ENCODE measurements at places on chromosomes 5 and 9. TPM values are rescaled to one million over a fixed set of nuclear protein-coding genes. Genes with fewer than 3 reads are reported as not detected.
A peak's percentile ranks its signal among the peaks of the same experiment; 100 is the strongest.

DNA sequence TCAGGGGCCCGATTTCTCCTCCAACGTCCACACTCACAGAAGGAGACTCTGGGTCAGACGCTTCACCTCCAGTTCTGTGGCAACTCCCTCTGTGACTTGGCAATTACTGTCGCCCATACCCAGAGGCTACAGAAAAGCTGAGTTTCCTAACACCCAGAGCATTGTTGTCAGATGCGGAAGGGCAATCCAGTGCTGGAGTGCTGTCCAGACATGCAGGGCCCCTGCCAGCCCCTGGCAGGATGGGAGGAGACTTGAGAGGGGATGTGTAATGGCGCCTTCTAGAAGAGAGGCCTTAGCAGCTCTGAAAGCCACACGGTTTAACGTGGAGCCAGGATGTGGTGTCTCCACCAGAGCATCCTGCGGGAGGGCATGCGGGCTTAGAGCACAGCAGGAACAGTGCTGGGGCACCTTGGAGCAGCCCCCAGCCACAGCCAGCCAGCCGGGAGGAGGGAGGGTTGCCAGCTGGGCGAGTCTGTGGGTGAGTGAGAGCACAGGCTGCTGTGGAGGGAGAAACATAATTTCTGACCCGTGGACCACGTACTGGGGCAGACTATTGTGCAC, 139.4 kb upstream of the IRX1 start:
- DNase-seq = no peak
- H3K4me3 ChIP-seq = no peak overlapping the region
- no peaks in the 10 kb centered on the region for H3K36me3 ChIP-seq
- no peak overlapping the region for H3K27ac ChIP-seq

GRCh38 chr5:137022725-137023124, 476.4 kb downstream of the SPOCK1 start:
- no peak overlapping the region for H3K27ac ChIP-seq
- no peaks in the 10 kb centered on the region for H3K27me3 ChIP-seq
- no peak for DNase-seq
- H3K36me3 ChIP-seq = no peaks in the 10 kb centered on the region
- no peak overlapping the region for H3K4me3 ChIP-seq
- H3K4me1 ChIP-seq = peaks cover 3% of the 10 kb centered on the region

DNA sequence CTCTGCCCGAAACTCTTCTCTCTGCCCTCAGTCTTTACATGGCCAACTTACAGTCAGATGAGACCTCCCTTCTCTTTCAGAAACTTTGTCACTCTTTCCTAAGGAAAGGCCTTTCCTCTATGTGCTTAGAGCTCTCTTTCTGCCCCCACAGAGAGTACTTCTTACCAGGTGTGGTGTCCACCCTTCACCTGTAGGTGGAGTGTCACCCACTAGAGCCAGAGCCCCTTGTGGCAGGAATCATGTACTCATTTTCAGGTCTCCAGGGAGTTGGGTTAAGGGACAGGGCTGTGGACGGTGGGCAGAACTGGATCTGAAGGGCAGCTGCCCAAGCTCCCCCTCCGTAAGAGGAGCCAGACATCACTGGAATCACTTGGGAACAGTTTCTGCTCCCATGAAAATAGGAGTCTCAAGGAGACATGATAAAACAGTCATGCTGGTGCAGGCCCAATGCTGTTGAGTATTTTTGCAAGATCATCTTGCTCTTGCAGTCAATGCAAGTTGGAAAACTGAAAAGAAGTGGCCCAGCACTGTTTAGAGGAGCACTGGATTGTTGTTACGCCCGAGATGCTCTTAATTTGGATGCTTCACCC, 436.7 kb downstream of the ZSWIM6 start:
- H3K4me3 ChIP-seq = no peak overlapping the region
- no peaks in the 10 kb centered on the region for H3K4me1 ChIP-seq
- no peak overlapping the region for H3K27ac ChIP-seq

- peaks cover 24% of the 10 kb centered on the region for H3K36me3 ChIP-seq
- H3K4me1 ChIP-seq = peaks cover 8% of the 10 kb centered on the region
- DNase-seq = no peak
- H3K4me3 ChIP-seq = no peak overlapping the region
- no peak overlapping the region for H3K27ac ChIP-seq
- no peaks in the 10 kb centered on the region for H3K27me3 ChIP-seq
Measured at GRCh38 chr5:6747103-6747502, 33.9 kb downstream of the TENT4A start.

DNA sequence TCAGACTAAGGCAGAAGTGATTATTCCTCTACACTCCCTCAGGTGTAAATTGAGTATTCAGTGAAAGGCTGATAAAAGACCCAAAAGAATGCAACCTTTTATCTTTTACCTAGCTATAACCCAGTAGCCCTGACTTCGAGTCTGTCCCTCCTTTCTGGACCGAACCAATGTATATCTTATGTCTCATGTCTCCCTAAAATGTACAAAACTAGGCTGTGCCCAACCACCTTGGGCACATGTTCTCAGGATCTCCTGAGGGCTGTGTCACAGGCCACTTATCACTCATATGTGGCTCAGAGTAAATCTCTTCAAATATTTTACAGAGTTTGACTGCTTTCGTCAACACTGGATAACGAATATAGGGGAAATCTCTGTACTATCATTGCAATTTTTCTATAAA, 12.7 kb downstream of the FBXL17 start:
- DNase-seq = no peak
- H3K27me3 ChIP-seq = no peaks in the 10 kb centered on the region
- no peaks in the 10 kb centered on the region for H3K4me1 ChIP-seq

- no peaks in the 10 kb centered on the region for H3K4me1 ChIP-seq
- no peaks in the 10 kb centered on the region for H3K36me3 ChIP-seq
- no peak overlapping the region for H3K4me3 ChIP-seq
- DNase-seq = no peak
Measured at GRCh38 chr9:22117511-22118384, 108.6 kb upstream of the CDKN2B start.

- no peak for DNase-seq
- H3K4me3 ChIP-seq = no peak overlapping the region
- peaks cover 21% of the 10 kb centered on the region for H3K4me1 ChIP-seq
- H3K27ac ChIP-seq = no peak overlapping the region
- no peaks in the 10 kb centered on the region for H3K36me3 ChIP-seq
Measured at GRCh38 chr5:145976431-145977155, 40.2 kb downstream of the SH3RF2 start.

DNA sequence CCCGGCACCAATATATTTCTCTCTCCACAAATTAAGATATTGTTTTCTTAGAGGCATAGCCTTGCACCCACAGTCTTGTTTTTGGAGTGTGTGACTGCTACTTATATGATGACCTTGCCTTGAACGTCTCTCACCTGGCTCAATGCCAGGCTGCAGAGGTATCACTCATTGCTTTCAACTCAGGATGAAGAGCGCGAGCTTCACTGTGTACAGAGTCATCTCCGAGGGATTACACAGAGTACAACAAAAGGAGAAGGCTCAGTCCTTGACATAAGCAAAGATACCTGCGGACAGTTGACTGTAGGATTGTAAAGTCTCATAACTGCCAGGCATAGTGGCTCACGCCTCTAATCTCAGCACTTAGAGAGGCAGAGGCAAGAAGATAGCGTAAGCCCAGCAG, 53.8 kb downstream of the CD180 start:
- no peak overlapping the region for H3K27ac ChIP-seq
- no peaks in the 10 kb centered on the region for H3K4me1 ChIP-seq
- no peak overlapping the region for H3K4me3 ChIP-seq
- no peaks in the 10 kb centered on the region for H3K27me3 ChIP-seq
- H3K36me3 ChIP-seq = peaks cover 61% of the 10 kb centered on the region
- peak; percentile 38 for DNase-seq

GRCh38 chr9:127008076-127008475, 93.5 kb downstream of the RALGPS1 start:
- DNase-seq = no peak
- H3K36me3 ChIP-seq = no peaks in the 10 kb centered on the region
- no peaks in the 10 kb centered on the region for H3K4me1 ChIP-seq
- H3K27me3 ChIP-seq = no peaks in the 10 kb centered on the region

DNA sequence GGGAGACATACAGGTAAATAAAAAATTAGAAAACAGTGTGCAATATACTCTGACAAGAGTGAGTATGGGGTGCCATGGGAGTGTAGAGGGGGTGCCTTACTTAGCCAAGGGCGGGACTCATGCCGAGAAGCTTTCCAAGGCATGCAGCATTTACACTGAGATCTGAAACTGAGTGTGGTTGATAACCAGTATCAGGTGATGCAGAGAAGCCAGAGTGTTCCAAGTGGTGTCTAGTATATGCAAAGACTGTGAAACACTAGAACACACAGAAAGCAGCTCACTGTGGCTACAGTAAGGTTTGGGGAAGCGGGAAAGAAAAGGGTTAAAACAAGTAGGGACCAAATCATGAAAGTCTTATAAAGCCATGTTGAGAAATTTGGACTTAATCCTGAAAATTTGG, 30.5 kb upstream of the ERBIN start:
- DNase-seq = no peak
- no peak overlapping the region for H3K27ac ChIP-seq
- no peaks in the 10 kb centered on the region for H3K4me1 ChIP-seq
- no peaks in the 10 kb centered on the region for H3K36me3 ChIP-seq
- H3K4me3 ChIP-seq = no peak overlapping the region

GRCh38 chr9:34501889-34502425, 20.8 kb downstream of the ENHO start:
- no peaks in the 10 kb centered on the region for H3K36me3 ChIP-seq
- H3K4me1 ChIP-seq = peaks cover 12% of the 10 kb centered on the region
- no peak overlapping the region for H3K27ac ChIP-seq
- no peak overlapping the region for H3K4me3 ChIP-seq

DNA sequence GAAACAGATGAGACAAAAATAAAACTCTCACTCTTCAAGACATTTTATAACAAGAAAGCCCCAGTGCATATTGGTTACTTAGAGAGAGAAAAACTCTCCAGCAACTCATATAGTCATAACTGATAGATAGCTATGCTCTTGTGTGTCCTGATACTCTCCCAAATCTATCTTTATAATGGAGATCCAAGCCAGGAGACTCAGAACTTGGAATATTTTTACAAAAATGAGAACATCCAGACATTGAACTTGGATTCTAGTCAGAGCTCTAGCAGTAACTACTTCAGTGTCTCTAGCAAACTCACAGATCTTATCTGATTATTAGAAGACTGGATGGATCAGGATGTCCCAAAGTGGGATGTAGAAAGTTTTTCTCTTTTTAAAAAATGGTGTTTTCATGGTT, 412.7 kb upstream of the BRINP1 start:
- no peaks in the 10 kb centered on the region for H3K4me1 ChIP-seq
- H3K4me3 ChIP-seq = no peak overlapping the region
- DNase-seq = no peak

RASGRF2 gene
- total RNA-seq = 8.3 TPM

CORO2A gene
- total RNA-seq = 0.24 TPM

PAEP gene
- not detected for total RNA-seq

SPINK7 gene
- not detected for total RNA-seq

GFI1B gene
- total RNA-seq = not detected

PLPPR1 gene
- total RNA-seq = not detected

ZNF879 gene
- 3.1 TPM for total RNA-seq

SV2C gene
- total RNA-seq = 0.20 TPM

SLC25A2 gene
- total RNA-seq = not detected

ADAMTS12 gene
- 1.3 TPM for total RNA-seq

CSF2 gene
- not detected for total RNA-seq

DNM1 gene
- total RNA-seq = 8.7 TPM
